ENCODE measurements at places on chromosomes 16 and 17. TPM values are rescaled to one million over a fixed set of nuclear protein-coding genes. Genes with fewer than 3 reads are reported as not detected.
A peak's percentile ranks its signal among the peaks of the same experiment; 100 is the strongest.

- DNase-seq: peak; percentile 75
Measured at GRCh38 chr16:270381-271255, 5.1 kb downstream of the RGS11 start.

DNA sequence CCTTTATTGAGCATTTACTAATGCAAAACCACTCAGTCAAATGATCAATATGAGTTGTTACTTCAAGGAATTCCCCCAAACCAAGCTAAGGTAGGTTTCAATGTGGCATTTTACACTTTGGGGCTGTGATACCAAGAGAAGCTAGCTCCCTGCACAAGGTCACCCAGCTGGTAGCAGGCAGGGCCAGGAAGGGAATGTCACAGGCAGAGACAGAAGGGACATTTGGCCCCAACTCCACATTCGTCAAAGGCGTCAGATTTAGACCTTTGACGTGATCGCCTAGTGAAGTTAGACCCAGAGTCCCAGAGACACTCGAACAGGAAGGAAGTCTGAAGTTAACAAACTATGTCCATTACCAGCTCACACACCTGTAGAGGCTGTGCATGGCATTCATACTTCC, 5.5 kb upstream of the SMG1 start:
- DNase-seq: no peak

DNA sequence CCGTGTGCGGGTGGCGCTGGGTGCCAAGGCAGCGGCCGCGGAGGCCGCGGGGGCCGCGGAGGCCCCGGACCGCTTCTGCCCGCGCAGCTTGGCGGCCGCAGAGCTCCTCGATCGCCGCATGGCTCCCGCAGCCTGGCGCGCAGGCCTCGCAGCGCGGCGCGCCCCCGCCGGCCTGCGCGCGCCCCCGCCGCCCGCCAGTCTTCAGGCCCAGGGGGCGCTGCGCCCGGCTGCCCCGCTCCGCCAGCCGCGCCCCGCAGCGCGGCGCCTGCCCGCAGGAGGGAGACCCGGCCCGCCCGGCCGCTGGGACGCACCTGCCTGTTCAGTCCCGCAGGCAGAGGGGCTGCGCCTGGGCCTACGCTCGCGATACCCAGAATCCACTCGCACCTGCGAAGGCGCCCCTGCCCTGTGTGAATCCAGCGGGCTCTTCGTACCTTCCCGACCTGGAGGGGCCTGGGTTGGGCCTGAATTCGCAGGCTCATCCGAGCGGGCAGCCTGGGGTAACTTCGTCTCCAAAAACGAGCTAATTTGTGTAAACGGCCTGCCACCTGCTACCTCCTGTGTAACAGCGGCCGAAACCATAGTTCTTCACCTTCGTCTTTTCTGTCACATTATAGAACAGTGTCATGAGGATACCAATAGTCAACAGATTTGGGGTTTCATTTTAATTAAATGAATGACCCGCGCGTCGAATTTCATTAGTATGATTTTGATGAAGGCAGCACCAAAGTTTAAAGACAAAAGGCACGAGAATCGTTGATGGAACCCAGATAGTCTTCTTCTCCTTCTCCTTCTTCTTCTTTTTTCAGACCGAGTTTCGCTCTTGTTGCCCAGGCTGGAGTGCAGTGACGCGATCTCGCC, at the start of gene CENPV:
Gene CENPV, minus strand, starts transcription at position 153 of the 858 bp plus-strand sequence. Its CDS starts 33 bp downstream, at position 120.
- DNase-seq: peak; percentile 30

GRCh38 chr17:48960834-48961515, 7.4 kb downstream of the GIP start:
- DNase-seq: no peak

DNA sequence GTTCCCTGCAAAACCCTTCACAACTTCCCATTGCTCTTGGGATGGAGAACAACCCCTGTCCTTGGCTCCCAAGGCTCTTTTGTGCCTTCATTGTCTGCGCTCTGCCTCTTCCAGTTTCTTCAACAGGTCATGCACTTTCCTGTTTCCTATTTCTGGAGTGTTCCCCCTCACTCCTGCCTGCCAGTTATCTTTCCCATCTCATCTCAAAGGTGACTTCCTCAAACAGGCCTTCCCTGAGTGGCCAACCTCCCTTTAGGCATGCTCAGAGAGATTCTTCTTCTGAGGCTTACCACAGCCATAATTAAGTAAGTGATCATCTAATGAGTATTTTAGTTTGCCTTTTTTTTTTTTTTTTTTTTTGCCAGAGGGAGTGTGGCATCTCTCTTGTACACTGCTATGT, 2.9 kb upstream of the CYLD start:
- DNase-seq: no peak

DNA sequence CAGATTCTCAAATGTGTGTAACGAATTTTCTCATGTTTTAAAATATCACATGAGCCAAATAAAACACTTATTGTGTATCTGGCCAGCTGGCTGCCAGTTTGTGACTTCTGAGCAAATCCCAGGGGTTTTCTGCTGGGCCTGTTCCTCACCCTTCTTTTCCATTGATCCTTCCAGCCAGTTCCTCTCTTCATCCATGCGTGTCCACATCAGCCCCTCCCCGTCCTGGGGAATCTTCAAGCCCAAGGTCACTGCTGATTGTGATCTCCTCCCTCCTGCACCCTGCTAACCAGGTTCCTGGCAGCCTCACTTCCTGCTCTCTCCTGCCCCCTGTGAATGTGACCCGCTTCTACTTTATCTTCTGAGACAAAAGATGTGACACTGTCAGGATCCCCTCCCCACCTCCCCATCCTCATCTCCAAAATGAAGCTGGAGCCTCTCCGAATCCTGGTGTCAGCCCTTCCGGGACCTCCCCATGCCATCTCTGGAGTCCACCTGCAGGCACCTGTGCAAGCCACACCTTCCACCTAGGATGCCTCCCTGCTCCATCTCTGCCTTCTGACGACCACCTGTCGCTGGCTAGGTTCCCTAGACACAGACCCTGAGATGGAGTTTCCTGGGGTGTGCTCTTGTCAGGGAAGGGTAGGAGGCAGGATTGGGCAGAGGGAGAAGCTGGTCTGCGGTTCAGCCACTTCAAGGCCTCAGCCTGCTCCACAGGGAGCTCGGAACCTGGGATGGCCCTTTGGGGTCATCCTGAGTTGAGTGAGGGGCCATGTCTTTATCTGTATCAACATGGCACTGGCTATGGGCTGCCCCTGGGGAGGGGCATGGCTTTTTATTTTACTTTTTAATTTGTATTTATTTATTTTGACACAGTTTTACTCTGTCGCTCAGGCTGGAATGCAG, 205.1 kb downstream of the KATNIP start:
- DNase-seq: no peak

- DNase-seq: peak; percentile 91
Measured at GRCh38 chr16:53131363-53132071, 76.7 kb downstream of the CHD9 start.

The TSNAXIP1 gene
- 5.2 TPM for total RNA-seq
